ENCODE measurements at places on chromosomes 12 and 14. TPM values are rescaled to one million over a fixed set of nuclear protein-coding genes. Genes with fewer than 3 reads are reported as not detected.

Gene MANSC4
- total RNA-seq = not detected

Gene NANOG
- total RNA-seq = not detected

Gene SLC8A3
- 0.52 TPM for total RNA-seq

Gene PTPRQ
- total RNA-seq = not detected

Gene CLEC2A
- not detected for total RNA-seq

Gene HPD
- not detected for total RNA-seq

Gene EXOC3L4
- not detected for total RNA-seq

Gene TAS2R13
- 0.17 TPM for total RNA-seq
